ENCODE measurements at places on chromosomes 16 and 17.

DNA sequence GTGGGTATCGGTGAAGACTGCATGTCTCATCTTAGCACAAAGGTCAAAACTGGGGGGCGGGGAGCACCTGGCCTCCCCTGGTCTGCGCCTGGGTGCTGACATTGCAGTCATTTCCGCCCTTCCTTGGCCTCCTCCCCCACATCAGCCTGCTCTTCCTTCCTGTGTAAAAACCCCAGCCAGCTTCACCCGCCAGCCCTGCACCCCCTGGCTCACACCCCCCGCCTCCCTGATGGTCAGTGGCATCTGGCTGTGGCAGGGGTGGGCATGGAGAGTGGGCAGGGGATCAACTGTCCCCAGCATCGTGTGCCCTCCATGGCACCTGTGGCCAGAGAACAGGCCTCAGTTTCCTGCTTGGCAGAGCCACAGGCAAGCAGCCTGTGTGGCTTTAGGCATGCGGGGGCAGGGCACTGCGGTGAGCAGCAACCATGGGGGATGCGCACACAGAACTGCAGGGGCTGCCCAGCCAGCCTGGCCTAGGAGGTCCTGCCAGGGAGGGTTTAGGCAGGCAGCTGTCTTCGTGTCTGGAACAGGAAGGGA, 26.5 kb upstream of the LASP1NB start:
- DNase-seq, result peak; percentile 80

- no peak for DNase-seq
Observed at GRCh38 chr16:57565461-57565860, 23.0 kb downstream of the ADGRG5 start.

- DNase-seq, result no peak
Observed at GRCh38 chr17:49987290-49987585, 7.8 kb downstream of the DLX3 start.

- no peak for DNase-seq
Observed at GRCh38 chr16:12265108-12265507, 288.6 kb downstream of the SNX29 start.

DNA sequence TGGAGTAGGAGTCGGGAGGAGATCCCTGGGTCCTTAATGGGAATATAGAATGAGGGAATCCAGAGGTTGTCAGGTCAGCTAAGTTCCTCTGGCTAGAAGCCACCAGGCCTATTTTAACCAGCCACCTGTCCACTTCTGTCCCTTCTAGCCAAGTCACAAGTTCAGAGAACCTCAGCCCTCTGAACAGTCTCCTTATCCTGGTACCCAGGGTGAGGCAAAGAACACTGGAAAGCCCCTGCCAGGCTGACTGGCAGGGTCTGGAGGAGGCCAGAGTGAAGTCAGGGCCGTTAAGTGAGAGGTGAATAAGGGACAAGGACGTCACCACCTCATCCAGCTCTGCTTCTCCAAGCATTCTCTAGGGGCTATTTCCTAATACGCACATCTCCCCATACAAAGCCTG, 2.7 kb downstream of the CTDNEP1 start:
- no peak for DNase-seq

DNA sequence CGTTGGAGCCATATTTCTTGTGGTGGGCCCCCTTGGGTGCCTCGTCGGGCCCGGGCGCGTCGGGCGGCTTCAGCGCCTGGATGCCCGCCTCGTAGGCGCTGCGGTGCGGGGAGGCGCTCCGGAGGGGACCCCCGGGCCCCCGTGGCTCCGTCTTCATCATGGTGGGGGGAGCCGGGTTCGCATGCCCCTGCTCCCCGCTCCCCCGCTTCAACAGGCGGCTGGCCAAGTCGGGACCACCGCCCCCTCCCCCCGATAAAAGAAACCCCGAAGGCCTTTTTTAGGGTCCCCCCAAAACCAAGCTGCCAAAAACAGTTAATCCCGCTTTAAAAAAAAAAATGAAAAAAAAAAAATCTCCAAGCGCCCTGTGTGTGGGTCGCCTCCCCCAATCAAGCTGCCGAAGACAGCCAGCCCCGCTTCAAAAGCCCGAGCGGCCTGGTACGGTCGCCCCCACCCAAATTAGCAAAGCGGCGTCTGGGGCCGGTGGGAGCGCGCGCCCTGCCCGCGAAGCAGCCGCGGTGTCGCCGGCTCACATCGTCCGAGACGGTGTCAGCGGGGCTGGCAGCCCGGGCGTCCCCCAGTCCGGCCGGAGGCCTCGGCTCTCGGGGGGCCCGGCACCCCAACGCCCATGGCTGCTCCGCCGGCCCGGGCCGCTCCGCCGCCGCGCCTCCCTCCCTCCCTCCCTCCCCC, at the start of gene PPP1R9B:
Gene PPP1R9B (minus strand): TSS at position 324 of the 687 bp plus-strand sequence. CDS start 164 bp downstream, at position 160.
- DNase-seq, result no peak
